ENCODE measurements at places on chromosomes 2 and 18. TPM values are rescaled to one million over a fixed set of nuclear protein-coding genes. Genes with fewer than 3 reads are reported as not detected.

Gene LGALSL
- 19.1 TPM for total RNA-seq

Gene TMEFF2
- not detected for total RNA-seq

Gene WDR54
- total RNA-seq, result 0.67 TPM

Gene HIBCH
- 11.9 TPM for total RNA-seq

Gene SIX2
- total RNA-seq, result 2.3 TPM

Gene SLC38A11
- 0.74 TPM for total RNA-seq

Gene ACSL3
- total RNA-seq, result 35.7 TPM

Gene EDAR
- not detected for total RNA-seq

Gene SP5
- total RNA-seq, result not detected

Gene NRP2
- total RNA-seq, result 7.1 TPM

Gene ZNF892
- total RNA-seq, result 2.2 TPM

Gene CRYGD
- not detected for total RNA-seq

Gene FIGN
- 8.9 TPM for total RNA-seq

Gene KCNG2
- total RNA-seq, result not detected

Gene HTRA2
- 16.0 TPM for total RNA-seq

Gene ELAC1
- total RNA-seq, result 2.6 TPM

Gene CAVIN2
- total RNA-seq, result 263 TPM

Gene EMILIN1
- 36.7 TPM for total RNA-seq

DNA sequence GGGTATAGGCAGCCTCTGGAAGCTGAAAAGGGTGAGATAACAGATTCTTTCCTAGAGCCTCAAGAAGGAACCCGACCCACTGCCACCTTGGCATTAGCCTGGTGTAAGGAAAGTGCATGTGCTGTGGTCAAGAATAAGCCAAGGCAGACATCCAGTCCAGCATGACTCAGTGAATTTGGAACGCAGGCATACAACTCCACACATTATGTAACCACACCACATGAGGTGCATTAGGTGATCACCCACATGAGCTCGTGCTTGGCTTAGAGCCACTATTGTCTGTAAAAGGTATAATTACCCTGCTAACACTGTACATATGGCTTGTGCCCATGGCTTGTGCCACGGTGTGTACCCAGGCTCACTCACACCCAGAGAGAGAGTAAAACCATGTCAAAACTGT is 583.7 kb upstream of the HNMT start:
- H3K27me3 ChIP-seq, result no peaks in the 10 kb centered on the region
- no peak for DNase-seq
- H3K27ac ChIP-seq, result no peak overlapping the region
- no peaks in the 10 kb centered on the region for H3K4me1 ChIP-seq
- H3K36me3 ChIP-seq, result no peaks in the 10 kb centered on the region

GRCh38 chr18:59866551-59867269 is 33.1 kb upstream of the PMAIP1 start:
- no peak for DNase-seq
- no peaks in the 10 kb centered on the region for H3K27me3 ChIP-seq
- H3K4me3 ChIP-seq, result no peak overlapping the region
- no peak overlapping the region for H3K27ac ChIP-seq
- H3K4me1 ChIP-seq, result no peaks in the 10 kb centered on the region

- H3K4me1 ChIP-seq, result no peaks in the 10 kb centered on the region
- no peak overlapping the region for H3K4me3 ChIP-seq
- no peak for DNase-seq
- H3K27ac ChIP-seq, result no peak overlapping the region
These were observed 20.2 kb upstream of the DARS1 start for GRCh38 chr2:136005462-136006196.

DNA sequence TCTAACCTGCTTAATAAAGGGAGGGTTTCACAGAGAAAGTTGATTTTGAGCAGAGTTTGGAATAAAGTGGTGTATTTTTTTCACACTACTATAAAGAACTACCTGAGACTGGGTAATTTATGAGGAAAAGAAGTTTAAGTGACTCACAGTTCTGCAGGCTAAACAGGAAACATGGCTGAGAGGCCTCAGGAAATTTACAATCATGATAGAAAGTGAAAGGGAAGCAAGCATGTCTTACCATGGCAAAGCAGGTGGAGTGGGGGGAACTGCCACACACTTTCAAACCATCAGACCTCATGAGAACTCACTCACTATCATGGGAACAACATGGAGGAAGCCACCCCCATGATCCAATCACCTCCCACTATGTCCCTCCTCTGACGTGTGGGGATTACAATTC is 546.7 kb downstream of the EPHA4 start:
- no peak for DNase-seq
- H3K27ac ChIP-seq, result no peak overlapping the region

GRCh38 chr2:68178432-68178831 is 20.7 kb downstream of the PNO1 start:
- peaks cover 35% of the 10 kb centered on the region for H3K36me3 ChIP-seq
- DNase-seq, result no peak
- no peak overlapping the region for H3K4me3 ChIP-seq
- H3K27ac ChIP-seq, result no peak overlapping the region

- no peaks in the 10 kb centered on the region for H3K27me3 ChIP-seq
- peak overlapping the region; percentile 99 for H3K27ac ChIP-seq
- DNase-seq, result peak; percentile 64
- H3K4me1 ChIP-seq, result no peaks in the 10 kb centered on the region
- peak overlapping the region; percentile 84 for H3K4me3 ChIP-seq
- H3K36me3 ChIP-seq, result no peaks in the 10 kb centered on the region
These were observed 494 bp downstream of the HNRNPLL start for GRCh38 chr2:38602136-38602731.

- no peaks in the 10 kb centered on the region for H3K36me3 ChIP-seq
- H3K27me3 ChIP-seq, result no peaks in the 10 kb centered on the region
- H3K4me1 ChIP-seq, result peaks cover 14% of the 10 kb centered on the region
These were observed 47.3 kb downstream of the TMEM17 start for GRCh38 chr2:62458671-62459081.

DNA sequence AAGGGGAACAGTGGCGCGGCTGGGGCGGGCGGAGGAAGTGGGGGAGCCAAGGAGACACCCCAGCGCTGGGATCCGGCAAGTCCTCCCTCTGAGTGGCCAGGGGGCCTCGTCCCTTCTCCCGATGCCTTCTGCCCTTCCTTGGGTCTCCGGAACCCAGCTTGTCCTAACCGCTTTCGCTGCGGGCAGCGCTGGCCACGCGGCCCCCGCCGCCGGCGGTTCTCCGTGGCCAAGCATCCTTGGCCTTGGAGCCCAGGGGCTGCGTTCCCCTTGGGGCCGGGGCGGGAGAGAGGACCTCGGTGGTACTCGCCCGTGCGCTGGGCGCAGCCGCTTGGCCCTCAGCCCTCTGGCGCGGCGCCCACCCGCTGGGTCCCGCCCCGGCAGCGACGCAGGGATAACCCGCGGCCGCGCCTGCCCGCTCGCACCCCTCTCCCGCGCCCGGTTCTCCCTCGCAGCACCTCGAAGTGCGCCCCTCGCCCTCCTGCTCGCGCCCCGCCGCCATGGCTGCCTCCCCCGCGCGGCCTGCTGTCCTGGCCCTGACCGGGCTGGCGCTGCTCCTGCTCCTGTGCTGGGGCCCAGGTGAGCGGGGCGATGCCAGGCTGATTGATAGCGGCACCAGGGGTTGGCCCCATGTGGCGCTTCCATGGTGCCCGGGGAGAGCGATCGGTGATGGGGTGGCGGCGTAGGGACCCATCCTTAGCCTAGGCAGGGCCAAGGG is 128.7 kb downstream of the UXS1 start:
- no peaks in the 10 kb centered on the region for H3K4me1 ChIP-seq
- no peaks in the 10 kb centered on the region for H3K27me3 ChIP-seq
- no peaks in the 10 kb centered on the region for H3K36me3 ChIP-seq
- H3K4me3 ChIP-seq, result peak overlapping the region; percentile 39
- no peak overlapping the region for H3K27ac ChIP-seq

DNA sequence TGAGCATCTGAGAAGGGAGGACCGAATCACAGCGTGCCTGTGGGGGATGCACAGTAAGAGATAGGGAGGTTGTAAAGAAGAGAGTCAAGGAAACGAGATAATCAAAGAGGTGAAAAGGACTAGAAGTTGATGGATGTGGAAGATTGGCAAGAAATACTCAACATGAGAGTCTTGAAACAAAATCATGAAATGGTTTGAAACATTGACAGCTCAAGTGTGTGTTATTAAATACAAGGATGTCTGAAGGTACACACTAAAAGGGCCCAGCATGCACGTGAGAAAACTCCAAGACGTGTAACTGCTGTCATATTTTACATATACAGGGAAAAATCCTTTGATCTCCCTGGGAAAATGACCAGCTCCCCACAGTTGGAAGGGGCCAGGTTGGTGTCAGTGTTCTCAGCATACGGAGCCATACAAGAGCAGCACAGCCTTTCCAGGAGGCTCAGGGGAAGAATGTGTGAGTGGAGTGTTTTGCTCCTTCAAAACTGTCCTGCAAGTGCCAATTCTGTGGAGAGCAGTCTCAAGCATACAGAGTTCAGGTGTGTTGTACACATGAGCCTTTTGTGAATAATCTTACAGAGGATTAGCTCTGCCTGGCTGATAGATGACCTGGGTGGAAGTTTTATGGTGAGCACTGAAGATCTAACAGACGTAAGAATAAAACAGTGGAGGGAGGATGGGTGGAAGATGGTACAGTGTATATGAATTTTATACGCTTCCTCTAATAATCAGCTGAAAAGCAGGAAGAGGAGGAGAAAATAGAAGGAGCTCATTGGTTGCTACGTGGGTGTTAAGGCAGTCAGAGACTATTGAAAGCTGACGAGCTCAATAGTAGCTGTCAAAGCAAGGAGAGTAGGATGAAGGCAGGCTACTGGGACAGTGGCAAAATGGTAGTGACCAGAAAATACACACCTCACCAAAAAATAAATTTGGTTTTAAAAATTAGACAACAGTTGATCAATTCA is 126.8 kb downstream of the ATP9B start:
- no peaks in the 10 kb centered on the region for H3K4me1 ChIP-seq
- no peak for DNase-seq
- peaks cover 17% of the 10 kb centered on the region for H3K36me3 ChIP-seq
- H3K27ac ChIP-seq, result no peak overlapping the region
- no peaks in the 10 kb centered on the region for H3K27me3 ChIP-seq
- no peak overlapping the region for H3K4me3 ChIP-seq

- H3K36me3 ChIP-seq, result no peaks in the 10 kb centered on the region
- peak; percentile 13 for DNase-seq
- H3K27ac ChIP-seq, result no peak overlapping the region
- no peaks in the 10 kb centered on the region for H3K27me3 ChIP-seq
These were observed 238.8 kb downstream of the TPGS2 start for GRCh38 chr18:36589857-36590543.

DNA sequence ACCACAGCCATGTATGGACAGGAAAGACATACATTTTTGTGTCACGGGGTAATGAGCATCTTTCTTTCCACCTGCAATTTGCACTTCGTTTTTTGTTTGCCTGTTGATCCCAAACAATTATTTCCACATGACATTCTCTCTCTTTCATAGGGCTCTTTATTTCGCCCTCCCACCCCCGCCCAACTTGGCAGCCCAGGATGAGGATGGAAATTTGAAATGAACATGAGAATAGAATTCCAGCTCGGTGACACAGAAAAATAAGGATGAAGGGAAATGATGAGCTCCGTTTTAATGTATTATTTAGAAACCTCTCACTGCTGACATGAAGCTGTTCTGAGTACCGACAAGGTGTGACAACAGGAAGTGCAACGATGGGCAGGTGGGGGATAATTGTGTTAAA is 443.3 kb downstream of the SOCS6 start:
- H3K4me3 ChIP-seq, result no peak overlapping the region
- no peaks in the 10 kb centered on the region for H3K27me3 ChIP-seq
- no peaks in the 10 kb centered on the region for H3K36me3 ChIP-seq
- H3K4me1 ChIP-seq, result no peaks in the 10 kb centered on the region
- DNase-seq, result no peak

DNA sequence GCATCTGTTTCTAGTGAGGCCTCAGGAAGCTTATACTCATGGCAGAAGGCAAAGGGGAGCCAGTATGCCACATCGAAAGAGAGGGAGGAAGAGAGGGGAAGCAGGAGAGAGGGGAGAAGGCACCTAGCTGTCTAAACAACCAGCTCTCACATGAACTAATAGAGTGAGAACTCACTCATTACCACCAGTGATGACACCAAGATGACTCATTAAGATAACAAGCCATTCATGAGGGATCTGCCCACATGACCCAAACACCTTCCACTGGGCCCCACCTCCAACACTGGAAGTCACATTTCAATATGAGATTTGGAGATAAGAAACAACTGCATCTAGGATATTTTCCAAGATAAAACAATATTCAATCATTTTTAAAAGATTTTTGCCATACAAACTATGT is 753.9 kb upstream of the ZEB2 start:
- H3K27me3 ChIP-seq, result no peaks in the 10 kb centered on the region
- no peak for DNase-seq
- no peak overlapping the region for H3K27ac ChIP-seq
- no peaks in the 10 kb centered on the region for H3K36me3 ChIP-seq

DNA sequence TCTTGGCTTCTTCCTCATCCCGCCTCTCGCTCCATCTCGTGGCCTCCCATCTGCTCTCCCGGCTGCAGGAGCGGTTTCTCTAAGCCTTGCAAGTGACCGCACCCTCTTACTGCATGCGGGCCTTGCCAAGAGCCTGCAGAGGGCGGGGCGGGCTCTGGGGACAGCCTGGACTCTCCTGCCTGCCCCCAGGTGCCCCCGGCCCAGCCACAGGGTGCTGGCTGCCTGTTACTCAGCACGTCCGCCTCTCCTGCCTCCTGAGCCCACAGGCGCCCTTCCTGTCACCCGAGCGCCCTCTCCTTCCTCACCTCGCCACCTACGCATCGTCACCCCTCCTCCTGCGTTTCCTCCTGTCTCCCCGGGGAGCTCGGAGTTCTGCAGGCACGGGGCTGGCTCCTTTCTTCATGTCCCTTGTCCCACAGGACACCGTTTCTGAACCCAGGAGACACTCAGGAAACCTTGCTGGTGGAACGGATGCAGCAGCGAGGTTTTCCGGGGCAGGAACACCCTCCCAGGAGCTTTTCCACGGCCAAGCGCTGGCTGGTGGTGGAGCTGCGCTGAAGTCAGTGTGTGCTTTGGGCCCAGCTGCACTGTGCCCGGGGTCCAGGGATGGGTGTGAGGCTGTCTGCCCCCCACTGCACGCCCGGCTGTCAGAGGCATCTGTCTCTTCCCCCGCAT is 28.5 kb downstream of the HPCAL1 start:
- H3K4me3 ChIP-seq, result peak overlapping the region; percentile 21
- H3K27me3 ChIP-seq, result no peaks in the 10 kb centered on the region

DNA sequence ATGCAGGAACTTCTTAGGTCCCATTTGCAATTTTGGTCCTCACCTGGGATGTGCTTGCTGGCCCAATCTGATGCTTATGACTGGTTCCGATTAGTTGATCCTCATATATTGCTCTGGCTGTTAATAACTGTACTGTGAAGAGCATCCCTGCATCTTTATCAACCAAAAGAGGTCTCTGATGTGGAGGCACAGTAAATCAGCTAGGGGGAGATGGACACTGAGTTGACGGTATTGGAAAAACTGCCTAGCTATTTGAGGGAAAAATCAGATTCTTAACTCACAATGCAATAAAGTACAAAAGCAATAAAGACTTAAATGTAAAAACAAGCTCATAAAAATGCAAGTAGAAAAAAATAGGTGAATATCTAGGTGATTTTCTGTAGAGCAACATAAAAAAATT is 188.0 kb upstream of the TCF4 start:
- no peak for DNase-seq
- no peaks in the 10 kb centered on the region for H3K36me3 ChIP-seq
- no peak overlapping the region for H3K4me3 ChIP-seq
- H3K4me1 ChIP-seq, result peaks cover 6% of the 10 kb centered on the region
- H3K27ac ChIP-seq, result no peak overlapping the region

Measured in right atrium auricular region (tissue), 2 donors.